Stimulated activated CD8-positive, alpha-beta memory T cell treated with anti-CD3 and anti-CD28 coated beads, Interleukin-15, amount 100 ng/mL, for 4 hours (primary cell): ENCODE measurements at places on chromosomes 6 and 20.

- DNase-seq, result no peak
These were observed 526.7 kb downstream of the EPHA7 start for GRCh38 chr6:92892626-92893170.

- no peak for DNase-seq
These were observed 485.9 kb upstream of the JAG1 start for GRCh38 chr20:11159728-11160127.

GRCh38 chr6:6248651-6249050, 71.8 kb downstream of the F13A1 start:
- DNase-seq, result no peak

GRCh38 chr6:167697316-167697715, 129.4 kb upstream of the AFDN start:
- no peak for DNase-seq

- no peak for DNase-seq
These were observed 41.5 kb upstream of the ADGRF1 start for GRCh38 chr6:47083586-47084047.

DNA sequence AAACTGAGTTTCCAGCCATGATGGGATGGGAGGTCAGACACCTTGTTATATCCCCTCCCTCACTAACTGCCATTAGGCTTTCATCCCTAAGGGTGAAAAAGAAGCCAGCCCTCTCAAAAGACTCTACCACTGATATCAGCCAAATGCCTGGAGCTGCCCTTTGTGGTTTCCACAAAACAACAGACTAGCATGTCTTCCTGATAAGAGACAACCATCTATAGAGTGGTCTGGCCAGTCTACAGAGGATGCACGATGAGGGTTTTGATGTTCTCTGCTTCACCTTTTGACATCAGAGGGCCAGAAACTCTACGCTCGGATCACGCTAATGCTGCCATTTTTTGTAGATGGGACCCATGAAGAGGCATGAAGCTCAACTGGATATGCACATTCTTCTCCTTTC, 61.7 kb upstream of the ARHGAP18 start:
- DNase-seq, result no peak

- DNase-seq, result no peak
These were observed 86.6 kb upstream of the TOX2 start for GRCh38 chr20:43827940-43828562.

DNA sequence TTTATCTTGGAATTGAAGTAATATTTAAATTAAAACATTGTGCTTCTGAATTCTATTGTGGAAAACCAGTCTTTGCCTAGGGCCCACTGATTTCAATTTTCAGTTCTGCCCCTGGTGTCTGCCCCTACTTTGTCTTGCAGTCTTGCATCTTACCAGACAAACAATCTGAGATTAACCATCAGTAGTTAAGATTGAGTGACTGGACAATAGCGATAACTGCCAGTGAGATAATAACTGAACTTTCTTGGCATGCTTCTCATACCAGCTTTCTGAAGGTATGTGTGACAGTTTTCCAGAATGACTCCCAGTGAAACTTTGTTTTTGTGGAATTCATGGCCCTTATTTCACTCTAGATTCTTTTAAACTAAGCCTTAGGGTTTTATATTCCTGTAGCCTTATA, 53.5 kb downstream of the KCNQ5 start:
- DNase-seq, result no peak

- DNase-seq, result no peak
These were observed 63.3 kb upstream of the BLCAP start for GRCh38 chr20:37590938-37591490.

- no peak for DNase-seq
These were observed 38.9 kb upstream of the KCNB1 start for GRCh38 chr20:49521356-49521755.

DNA sequence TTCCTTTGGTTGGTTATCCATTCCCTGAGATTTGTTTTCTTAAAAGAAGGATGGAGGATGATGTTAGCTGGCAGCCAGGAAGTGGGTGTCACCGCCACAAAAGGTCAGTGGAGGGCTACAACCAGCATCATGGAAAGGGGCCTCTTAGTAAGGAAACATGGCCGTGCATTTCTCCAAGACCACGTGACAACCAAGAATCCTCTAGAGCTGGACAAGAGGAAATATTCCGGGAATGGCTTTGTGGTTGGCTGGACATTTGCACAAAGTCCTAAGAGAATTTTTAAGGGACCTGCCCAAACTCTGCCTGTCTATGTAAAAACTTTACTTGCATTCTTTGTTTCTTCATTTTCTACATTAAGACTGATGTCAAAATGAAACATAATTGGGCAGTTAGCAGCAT, 399.9 kb upstream of the MARCKS start:
- DNase-seq, result no peak

GRCh38 chr6:54191461-54191860, 80.2 kb downstream of the MLIP start:
- DNase-seq, result no peak

DNA sequence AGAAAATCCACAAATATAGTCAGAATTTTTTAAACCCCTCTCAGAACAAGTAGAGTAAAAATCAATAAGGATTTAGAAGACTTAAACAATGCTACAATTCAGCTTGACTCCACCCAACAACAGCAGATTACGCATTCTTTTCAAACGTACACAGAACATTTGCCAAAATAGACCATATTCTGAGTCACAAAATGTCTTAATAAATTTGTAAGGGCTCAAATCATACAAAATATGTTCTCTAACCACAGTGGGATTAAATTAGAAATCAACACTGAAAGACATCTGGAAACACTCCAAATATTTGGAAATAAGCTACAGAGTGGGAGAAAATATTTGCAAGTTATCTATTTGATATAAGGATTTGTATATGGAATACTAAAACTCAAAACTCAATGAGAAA, 164.2 kb upstream of the AKAP12 start:
- no peak for DNase-seq

GRCh38 chr6:12110523-12111362, 98.6 kb downstream of the HIVEP1 start:
- DNase-seq, result no peak

- DNase-seq, result no peak
These were observed 50.8 kb downstream of the ZMYND8 start for GRCh38 chr20:47305667-47306066.

GRCh38 chr6:149752600-149753373, 3.2 kb downstream of the PCMT1 start:
- DNase-seq, result no peak

DNA sequence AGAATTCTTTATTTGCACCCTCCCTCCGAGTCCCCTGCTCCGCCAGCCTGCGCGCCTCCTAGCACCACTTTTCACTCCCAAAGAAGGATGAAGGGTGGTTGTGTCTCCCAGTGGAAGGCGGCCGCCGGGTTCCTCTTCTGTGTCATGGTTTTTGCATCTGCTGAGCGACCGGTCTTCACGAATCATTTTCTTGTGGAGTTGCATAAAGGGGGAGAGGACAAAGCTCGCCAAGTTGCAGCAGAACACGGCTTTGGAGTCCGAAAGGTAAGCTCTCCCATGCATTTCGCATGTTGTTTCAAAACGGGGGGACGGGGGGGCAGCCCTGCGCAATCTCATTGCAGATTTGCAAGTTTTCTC, 357 bp downstream of the PCSK2 start:
- DNase-seq, result no peak

GRCh38 chr20:42379385-42379784, 761.2 kb upstream of the CHD6 start:
- no peak for DNase-seq

DNA sequence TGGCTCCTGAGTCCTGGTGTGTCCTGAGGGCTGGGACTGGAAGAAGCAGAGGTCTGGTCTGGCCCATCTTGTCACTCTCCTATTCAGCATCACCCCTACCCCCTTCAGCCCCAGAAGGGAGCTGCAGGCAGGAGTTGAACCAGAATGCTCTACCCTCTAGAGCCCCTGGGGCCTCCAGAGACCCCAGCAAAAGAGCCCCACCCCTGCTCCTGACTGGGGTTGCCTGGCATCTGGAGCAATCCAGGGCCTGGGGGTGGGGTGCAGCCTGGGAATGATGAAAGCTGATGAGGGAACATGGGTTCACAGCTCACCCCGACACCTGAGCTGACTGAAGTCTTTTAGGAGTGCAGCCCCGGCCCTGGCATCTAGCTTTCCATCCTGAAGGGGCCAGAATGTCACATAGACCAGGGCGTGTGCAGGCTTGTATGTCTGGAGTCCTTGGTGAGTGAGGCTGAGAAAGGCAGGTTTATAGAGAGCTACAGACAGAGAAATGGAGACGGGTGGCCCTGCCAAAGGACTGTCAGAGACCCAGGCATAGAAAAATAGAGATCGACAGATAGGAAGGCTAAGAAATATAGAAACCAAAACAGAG, 12.2 kb downstream of the FGD2 start:
- DNase-seq, result no peak

- DNase-seq, result no peak
These were observed 39.7 kb downstream of the AGPAT4 start for GRCh38 chr6:161233986-161234661.

DNA sequence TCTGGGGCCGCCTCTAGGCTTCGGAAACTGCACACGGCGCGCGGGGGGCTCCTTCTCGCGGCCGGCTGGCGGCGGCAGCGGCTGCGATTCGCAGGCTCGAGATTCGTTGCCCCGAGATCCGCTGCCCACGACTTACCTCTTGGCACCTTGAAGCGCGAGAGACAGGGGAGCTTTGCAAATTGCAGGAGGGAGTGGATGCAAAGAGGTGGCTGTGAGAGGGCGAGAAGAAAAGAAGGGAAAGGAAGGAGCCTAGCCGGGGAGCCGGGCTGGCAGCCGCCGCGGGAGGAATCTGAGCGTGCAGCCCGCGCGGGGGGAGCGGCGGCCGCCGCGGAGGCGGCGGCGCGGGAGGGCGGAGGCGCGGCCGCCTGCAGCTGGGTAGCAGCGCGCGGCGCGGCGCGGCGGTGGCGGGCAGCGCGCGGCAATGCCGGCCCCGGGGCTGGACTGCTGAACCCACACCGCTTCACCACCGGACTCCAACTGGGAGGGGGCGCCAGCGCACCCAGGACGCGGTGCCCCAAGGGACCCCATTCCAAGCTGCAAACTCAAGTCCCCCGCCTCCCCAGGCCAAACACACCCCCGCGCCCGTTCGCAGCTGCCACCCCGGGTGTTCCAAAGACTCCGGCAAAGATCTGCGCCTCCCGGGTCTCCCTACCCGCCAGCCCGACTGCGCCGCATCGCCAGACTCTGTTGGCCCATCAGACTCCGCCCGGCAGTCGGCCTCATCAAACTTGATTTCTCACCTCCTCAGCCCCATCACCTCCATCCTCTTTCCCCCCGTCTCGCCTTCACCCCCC, 44.2 kb upstream of the SUPT3H start:
- DNase-seq, result no peak

DNA sequence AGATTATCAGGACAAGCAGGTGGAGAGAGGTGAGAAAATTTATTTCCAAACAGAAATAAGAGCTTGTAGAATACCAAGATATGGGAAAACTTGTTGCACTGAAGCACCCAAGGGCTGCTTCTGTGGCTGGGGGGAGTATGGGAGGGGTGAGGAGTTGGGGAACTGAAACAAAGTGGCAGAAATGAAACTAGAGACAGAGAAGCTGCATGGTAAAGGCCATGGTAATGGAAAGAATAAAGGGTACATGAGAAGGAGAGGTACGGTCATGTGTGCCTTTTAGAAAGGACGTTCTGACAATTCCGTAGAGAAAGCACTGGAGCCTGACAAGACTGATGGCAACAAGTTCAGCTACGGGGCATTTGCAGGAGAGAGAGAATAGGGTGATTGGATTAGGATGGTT, 51.6 kb upstream of the RIN2 start:
- DNase-seq, result no peak

DNA sequence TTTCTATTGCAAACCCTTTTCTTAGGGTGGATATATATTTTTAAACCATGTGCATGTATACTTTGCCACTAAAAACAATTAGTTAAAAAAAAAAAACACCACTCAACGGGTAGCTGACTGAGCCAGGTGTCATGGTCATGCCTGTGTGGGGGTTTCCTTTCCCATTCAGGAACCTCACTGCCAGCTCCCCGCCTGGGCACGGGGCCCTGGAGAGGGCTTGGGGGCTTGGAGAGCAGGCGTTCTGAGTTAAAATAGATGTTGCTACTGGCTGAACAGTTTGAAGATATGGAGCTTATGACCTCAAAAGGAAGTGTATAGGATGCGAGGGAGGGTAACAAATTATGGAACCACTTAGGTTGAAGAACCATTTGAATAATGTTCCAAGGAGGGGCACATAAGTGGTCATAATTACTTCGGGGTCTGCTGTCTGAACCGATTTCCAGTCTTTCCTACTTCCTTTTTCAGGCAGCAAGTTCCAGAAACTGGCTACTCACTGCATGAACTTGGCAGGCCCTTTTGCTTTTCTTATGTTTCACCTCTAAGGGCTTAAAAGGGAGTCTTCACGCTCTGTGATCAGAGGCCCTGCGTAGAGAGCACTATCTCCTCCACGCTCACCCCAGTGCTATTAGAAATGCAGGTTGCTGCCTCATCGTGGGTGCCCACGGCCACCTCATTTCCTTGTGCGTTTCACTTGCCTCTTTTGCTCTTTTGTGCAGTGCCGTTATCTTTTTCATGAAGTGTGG, 9.9 kb downstream of the STX16 start:
- no peak for DNase-seq

- DNase-seq, result no peak
These were observed 3.8 kb downstream of the ULBP1 start for GRCh38 chr6:149967591-149967990.

- DNase-seq, result no peak
These were observed 8.4 kb upstream of the CST9 start for GRCh38 chr20:23614163-23614562.

DNA sequence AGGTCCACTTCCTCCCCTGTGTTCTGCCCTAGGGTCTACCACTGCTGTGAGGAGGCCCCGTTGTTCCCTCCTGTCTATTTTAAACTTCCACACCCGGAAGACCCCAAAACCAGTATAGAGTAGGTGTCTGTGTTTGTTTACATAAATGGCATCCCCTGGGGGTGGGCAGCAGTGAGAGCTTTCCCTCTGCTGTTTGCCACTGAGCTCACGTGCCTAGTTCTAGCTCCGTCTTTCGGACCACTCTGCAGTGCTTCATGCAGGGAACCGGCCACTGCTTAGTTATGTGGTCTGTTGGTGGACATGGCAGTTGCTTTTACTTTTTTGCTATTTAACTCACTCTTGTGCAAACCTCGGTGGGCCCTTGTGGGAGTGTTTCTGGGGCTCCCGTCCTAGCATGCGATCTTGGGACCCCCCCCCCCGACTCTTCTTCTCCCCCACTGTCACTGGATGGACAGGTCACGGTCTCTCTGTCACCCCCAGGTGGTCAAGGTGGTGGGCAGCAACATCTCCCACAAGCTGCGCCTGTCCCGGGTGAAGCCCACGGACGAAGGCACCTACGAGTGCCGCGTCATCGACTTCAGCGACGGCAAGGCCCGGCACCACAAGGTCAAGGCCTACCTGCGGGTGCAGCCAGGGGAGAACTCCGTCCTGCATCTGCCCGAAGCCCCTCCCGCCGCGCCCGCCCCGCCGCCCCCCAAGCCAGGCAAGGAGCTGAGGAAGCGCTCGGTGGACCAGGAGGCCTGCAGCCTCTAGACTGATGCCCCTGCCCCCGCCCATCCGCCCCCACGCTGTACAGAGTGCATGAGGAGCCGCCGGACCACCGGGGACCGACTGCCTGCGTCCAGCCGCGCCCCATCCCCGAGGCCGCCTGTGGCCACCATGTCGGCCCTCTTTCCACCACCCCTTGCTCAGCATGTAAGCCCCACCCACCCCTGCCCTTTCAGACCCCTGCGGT, 40.9 kb downstream of the VSTM2L start:
- DNase-seq, result no peak

- no peak for DNase-seq
These were observed 493.7 kb downstream of the BTBD3 start for GRCh38 chr20:12411246-12411940.

GRCh38 chr6:11432091-11432490, 105.5 kb upstream of the TMEM170B start:
- DNase-seq, result no peak

GRCh38 chr6:37777272-37777834, 42.2 kb upstream of the ZFAND3 start:
- no peak for DNase-seq
